ENCODE measurements at places on chromosomes 1 and 21. TPM values are rescaled to one million over a fixed set of nuclear protein-coding genes. Genes with fewer than 3 reads are reported as not detected.

Gene CLCA2
- 5.3 TPM for total RNA-seq

Gene KCNJ9
- not detected for total RNA-seq

Gene NPR1
- total RNA-seq: under 0.01 TPM

Gene LMOD1
- 17.1 TPM for total RNA-seq

Gene PAPPA2
- total RNA-seq: 5.8 TPM

Gene SLC1A7
- total RNA-seq: under 0.01 TPM

Gene SLC45A1
- total RNA-seq: 1.8 TPM

Gene RGS1
- total RNA-seq: not detected

Gene HSPA6
- 0.88 TPM for total RNA-seq

Gene HPDL
- total RNA-seq: 0.59 TPM

Gene IPO13
- 20.6 TPM for total RNA-seq

Gene TLCD4
- 2.4 TPM for total RNA-seq

Gene TRAF3IP3
- not detected for total RNA-seq

Gene AMPD1
- total RNA-seq: not detected

Gene KRTAP10-11
- total RNA-seq: not detected

Gene VWA1
- total RNA-seq: 4.3 TPM

Gene CLDN8
- not detected for total RNA-seq

Gene DLGAP3
- total RNA-seq: under 0.01 TPM

Gene DNASE2B
- total RNA-seq: not detected

Measured in osteoblast (primary cell).